NAMALWA (cell line): ENCODE measurements at places on chromosomes 6 and 20.
A peak's percentile ranks its signal among the peaks of the same experiment; 100 is the strongest.

DNA sequence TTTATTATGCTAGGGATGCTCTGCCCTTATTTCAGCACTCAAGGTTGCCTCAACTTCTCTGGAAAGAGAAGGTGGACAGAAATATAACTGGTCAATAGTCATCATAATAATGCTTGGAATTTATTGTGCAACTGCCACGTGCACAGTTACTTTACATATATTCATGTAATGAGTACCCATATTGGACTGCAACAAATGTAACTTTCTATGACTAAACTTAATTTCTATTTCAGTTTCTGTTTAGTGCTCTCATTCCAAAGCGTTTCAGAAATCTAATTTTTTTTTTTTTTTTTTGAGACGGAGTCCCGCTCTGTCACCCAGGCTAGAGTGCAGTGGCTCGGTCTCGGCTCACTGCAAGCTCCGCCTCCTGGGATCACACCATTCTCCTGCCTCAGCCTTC, 28.3 kb upstream of the CD83 start:
- DNase-seq, result no peak

- DNase-seq, result peak; percentile 26
Measured at GRCh38 chr6:26105109-26105730, 18.0 kb downstream of the HFE start.

DNA sequence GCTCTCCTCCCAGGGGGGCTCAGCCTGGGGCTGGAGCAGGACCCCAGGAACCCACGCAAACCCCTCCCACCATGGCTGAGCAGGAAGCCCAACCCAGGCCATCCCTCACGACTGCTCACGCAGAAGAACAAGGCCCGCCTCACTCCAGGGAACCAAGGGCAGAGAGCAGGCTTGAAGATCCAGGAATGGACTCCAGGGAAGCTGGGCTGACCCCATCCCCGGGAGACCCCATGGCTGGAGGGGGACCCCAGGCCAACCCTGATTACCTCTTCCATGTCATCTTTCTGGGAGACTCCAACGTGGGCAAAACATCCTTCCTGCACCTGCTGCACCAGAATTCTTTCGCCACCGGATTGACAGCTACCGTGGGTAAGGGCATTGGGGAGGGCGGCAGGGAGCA, 24.7 kb downstream of the RAB44 start:
- no peak for DNase-seq

DNA sequence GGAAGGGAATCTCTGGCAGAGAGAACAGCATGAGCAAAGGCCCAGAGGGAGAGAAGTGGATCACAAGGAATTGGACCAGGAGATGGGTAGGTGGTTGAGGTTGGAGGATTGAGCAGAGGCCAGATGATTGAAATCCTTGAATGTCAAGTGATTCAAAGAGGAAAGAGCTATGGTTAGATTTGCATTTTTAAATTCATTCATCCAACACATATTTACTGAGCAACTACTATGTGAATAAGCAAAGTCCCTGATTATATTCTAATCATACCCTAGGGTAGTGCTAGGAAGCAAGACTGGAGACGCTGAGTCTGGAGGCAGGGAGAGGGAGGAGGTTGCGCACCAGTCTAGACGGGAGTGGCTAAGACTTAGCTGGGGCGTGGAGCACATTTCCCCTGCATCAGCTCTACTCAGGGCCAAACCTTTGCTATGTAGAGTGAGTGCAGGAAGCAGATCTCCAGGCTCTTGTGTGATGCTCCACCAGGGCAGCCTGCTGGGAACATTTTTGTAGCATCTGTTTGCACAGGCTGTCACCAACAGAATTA, 40.2 kb downstream of the EYA2 start:
- no peak for DNase-seq

DNA sequence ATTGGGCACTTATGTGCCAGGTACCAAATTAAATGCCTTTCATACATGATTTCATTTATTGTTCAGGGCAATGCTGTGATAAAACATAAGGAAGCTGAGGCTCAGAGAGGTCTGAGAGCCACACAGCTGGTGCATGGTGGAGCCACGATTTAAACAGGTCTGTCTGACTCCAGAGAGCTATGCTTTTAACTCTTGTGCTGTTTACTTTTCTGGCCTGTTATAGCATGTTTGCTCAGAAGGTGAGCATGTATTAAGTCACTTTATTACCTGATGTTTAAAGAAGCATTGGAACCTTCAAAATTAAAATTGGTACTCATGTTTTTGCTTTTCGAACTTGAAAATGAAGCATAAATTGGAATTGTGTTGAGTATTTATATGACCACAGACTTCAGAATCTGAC, 26.8 kb downstream of the MCM8 start:
- DNase-seq, result no peak

- no peak for DNase-seq
Measured at GRCh38 chr20:43853174-43853803, 61.4 kb upstream of the TOX2 start.

DNA sequence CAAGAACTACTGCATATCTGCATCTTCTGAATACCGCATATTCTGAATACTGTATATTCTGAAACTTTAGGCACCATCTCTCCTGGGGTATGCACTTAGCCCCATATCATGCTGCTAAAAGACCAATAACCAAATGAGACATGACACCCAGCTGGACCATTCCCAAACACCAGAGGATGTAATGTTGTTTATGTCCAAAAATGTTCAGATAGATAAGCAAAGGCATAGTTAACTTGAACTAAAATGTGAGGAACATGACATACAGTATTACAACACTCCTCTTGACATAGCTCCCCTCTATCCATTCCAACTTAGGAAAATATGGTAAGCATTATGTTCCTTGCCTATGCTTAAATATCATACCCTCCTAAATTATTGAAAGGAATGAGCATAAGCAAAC, 127.3 kb downstream of the TENT5A start:
- no peak for DNase-seq

GRCh38 chr6:167031082-167031709, 32.0 kb downstream of the CEP43 start:
- no peak for DNase-seq

GRCh38 chr6:158607411-158608170, 37.0 kb downstream of the DYNLT1 start:
- no peak for DNase-seq

GRCh38 chr6:14012313-14013030, 87.7 kb downstream of the RNF182 start:
- DNase-seq, result no peak

GRCh38 chr20:33871362-33871761, 60.2 kb downstream of the CHMP4B start:
- no peak for DNase-seq

DNA sequence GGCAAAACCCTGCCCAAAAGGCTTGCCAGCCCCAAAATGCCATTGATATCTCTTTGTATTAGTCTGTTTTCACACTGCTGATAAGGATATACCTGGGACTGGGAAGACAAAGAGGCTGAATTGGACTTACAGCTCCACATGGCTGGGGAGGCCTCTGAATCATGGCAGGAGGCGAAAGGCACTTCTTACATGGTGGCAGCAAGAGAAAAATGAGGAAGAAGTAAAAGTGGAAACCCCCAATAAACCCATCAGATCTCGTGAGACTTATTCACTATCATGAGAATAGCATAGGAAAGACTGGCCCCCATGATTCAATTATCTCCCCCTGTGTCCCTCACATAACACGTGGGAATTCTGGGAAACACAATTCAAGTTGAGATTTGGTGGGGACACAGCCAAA, 28.6 kb downstream of the MBOAT1 start:
- DNase-seq, result no peak

DNA sequence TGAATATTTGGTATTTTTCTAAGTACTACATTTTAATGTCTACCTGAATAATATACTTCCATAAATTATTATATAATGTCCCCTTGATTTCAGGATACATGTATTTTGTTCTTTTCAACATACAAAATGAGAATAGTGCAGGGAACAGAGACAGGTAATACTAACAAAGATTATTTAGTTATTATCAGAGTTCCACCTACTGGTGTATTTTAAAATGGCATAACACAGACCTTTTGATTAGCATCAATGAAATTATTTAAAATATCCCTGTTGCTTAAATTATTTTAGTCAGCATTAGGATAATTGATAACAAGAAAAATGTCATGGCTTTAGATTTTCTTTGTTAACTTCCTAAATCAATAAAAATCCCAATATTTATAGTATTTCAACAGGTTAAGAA, 184.0 kb downstream of the PRDM13 start:
- peak; percentile 16 for DNase-seq

DNA sequence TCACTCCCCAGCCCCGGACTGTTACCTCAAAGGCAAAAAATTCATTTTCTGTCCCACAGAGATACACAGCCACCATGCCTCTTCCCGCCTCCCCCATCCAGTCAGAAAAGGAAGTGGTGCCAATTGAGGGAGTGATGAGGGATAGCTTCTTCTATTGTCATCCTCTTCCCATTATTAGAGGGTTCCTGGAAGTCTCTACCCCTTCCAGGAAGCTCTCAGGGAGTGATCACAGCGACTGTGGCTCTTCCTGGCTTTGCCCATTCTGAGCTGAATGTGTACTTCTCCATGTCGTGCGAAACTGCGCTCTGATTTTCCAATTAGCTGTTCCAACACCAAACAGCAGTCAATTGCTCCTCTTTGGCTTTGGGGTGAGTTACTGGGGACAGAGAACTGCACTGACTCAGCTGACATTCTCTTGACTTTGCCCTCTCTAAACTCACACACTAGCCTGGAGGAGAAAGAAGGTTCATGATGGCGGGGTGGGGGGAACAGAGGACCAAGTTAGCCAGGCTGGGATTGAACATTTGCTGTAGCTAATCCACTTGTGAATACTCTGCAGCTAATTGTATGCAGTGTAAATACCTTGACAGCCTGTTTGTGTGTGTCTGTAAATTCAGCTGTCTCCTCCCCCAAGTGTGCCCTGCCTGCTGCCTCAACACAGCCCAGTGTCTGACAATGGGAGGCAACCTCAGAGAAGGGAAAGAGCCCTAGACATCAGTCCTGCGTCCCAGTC, 2.4 kb upstream of the MDGA1 start:
- DNase-seq, result no peak

GRCh38 chr6:52650941-52651340, 20.0 kb upstream of the TMEM14A start:
- DNase-seq, result no peak

GRCh38 chr20:64101731-64102621, 5.4 kb downstream of the NPBWR2 start:
- peak; percentile 82 for DNase-seq

DNA sequence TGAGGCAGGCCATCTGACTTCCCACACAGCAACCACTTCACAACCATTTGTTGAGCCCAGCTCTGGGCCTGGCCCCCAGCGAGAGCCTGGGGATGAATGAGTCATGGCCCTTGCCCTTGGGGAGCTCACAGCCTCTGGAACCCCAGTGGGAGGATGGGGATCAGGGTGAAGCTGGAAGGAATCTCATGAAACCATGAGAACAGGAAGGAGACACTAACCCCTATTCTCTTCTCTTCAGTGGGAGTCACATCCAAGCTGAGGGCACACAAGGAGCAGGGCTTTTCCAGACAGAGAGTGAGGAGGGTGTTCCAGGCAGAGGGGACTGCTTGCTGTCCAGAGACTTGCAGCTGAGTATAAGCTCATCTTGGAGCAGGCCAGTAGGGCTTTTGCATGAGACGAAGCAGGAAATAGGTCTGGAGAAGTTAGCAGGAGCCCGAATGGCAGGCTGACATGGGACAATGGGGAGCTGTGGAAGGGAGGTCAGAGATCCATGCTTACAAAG, 7.5 kb downstream of the FOXS1 start:
- no peak for DNase-seq

- DNase-seq, result no peak
Measured at GRCh38 chr6:128346569-128346968, 173.8 kb downstream of the PTPRK start.

- DNase-seq, result no peak
Measured at GRCh38 chr6:14278006-14278405, 160.4 kb downstream of the CD83 start.

DNA sequence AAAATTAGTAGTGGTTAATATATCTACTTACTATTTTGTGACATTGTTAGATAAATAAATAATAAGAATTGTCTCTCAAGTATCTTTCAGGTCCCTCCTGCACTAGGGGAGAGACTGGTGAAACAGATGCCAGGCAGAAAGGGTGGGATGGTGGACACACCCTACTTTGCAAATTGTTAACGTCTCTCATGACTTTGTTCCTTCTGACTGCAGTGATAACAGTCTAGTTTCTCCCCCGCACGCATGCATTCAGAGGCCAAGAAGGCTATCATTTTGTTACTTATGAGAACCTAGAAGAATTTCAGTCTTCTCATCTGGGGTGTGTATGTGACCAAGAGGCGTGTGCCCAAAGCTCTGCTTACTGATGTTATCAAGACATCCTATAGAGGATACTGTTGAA, 152.3 kb downstream of the EDN1 start:
- no peak for DNase-seq

DNA sequence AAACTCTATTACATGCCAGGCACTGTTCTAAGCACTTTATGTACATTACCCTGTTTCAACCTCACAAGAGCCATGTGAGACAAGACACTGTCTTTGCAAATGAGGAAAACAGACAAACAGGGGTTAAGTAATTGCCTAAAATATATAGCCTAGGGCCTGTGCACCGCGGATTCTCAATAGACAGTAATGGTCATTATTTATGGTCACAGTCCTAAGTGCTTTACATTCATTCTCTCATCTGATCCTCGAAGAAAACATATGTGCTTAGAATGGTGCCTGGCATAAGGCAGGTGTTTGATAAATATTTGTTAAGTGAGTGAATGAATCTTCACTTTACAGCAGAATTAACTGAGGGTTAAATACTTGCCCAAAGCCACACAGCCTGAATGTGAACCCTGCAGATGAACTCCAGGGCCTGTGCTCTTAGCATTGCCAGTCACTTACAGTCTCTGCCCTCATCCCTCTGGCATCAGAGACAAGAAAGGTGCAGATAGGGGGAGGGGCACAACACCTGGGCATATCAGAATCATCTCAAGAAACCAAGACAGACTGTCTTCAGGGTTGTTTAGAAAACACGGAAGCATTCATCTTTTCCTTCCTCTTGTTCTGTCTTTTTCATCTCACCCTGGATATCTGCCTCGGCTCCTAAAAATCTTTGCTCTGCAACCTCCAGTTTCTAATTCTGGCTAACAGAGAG, 92.8 kb upstream of the SASH1 start:
- no peak for DNase-seq

GRCh38 chr20:58523072-58523970, 8.1 kb upstream of the APCDD1L start:
- DNase-seq, result no peak

GRCh38 chr20:11072982-11073381, 399.2 kb upstream of the JAG1 start:
- no peak for DNase-seq

DNA sequence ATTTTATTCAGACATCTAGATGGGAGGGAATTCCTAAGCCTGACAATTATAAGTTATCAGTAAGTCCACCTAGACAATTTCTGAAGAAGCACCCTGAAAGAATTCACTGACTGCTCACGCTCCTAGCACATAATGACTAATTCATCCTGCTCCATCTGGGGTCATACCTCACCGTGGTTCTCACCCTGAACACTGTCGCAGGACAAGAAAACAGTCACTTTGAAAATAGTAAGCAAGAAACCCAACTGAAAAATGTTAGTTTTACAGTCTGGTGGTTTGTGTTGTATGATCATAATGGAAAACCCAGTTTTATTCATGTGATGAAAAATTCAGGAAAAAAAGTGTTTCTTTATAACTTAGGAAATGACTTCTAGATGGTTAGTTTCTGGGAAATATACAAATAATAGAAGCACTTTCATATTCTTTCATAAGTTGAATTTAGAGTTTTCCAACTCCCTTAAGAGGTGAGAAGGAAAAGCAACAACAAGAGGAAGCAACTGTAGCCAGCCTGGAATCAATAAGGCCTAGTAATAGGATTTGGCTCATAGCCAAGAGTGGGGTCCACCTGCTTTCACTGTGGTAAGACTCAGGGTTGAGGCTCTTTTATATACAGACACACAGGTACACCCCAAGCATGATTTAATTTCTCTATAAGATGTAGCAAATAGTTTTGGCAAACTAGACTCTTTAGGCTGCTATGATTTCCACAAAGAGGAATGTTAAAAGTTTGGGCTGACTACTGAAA, 94.1 kb downstream of the HIVEP2 start:
- DNase-seq, result peak; percentile 44
